NCI-H2107 (cell line): ENCODE measurements at places on chromosomes 11 and 22.

GRCh38 chr11:116498161-116498560 is 274.6 kb downstream of the BUD13 start:
- no peak for DNase-seq

- no peak for DNase-seq
Observed at GRCh38 chr11:12516387-12517105, 139.2 kb downstream of the PARVA start.

- no peak for DNase-seq
Observed at GRCh38 chr11:46363455-46364005, 16.3 kb downstream of the DGKZ start.

DNA sequence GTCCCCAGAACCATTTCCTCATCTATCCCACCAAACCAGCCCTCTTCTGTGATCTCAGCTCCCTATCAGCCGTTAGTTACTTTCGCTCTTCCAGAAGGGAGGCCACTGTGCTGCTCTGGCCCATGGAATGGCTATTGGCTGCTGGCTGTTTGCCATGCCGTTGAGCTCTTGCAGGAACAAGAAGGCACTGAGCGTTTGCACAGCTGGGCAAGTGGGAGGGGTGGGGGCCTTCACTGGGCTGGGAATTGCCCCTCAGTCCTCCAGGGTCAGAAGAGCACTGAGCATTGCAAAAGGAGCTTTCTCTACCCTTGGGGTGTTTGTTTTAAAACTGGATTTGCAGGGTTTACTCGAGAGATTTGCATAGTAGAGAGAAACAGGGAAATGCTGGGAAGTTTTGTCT is 129.0 kb upstream of the PARVA start:
- no peak for DNase-seq

- DNase-seq, result no peak
Observed at GRCh38 chr11:12717851-12718291, 43.6 kb downstream of the TEAD1 start.

DNA sequence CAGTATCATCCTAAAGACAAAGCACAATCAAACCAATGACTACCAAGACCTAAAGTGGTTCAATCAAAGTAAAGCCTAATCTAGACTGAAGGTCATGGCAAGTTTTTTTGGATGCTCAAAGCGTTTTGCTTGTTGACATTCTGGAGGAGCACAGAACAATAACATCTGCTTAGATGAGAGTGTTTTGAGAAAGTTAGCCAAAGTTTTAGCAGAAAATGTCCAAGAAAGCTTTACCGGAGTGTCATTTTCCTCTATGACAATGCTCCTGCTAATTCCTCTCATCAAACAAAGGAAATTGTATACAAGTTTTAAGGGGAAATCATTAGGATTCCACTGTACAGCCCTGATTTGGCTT is 256.9 kb upstream of the FAT3 start:
- DNase-seq, result no peak

GRCh38 chr11:71078482-71078881 is 173.9 kb downstream of the SHANK2 start:
- DNase-seq, result no peak

DNA sequence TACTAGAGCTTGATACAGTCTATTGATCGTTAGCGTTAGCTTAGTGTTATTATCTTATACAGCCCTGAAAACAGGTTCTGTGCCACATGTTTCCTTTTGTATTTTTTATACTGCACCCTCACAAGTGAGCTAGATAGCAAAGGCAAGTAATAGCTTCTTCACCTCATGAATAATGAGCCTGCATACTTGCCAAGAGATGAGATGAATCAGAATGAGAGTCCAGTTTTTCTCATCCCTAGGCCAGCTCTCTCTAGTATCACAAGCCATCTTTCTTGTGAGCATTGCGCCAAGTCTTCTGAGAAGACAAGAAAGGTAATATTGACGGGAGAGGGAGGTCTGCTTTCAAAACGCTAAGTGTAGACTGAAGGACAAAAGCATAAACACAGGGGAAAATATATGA is 8.7 kb upstream of the CARD18 start:
- DNase-seq, result no peak

DNA sequence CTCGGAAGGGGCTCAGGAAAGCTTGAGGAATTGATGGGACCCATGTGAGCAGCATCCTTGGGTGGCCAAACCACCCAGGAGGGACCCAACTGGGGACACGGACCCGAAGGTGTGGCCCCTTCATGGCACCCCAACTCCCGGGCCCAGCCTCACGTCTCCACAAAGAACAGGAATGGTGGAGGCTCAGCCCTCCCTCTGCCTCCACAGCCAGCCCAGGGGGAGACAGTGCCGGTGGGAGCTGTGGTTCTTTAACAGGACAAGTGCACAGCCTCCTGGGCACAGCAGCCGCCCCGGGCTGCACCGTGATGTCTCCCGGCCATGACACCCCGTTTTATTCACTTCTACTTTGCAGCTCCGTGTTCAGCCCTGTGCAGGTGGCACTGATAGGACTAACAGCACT is 587.2 kb downstream of the BRD1 start:
- no peak for DNase-seq

- DNase-seq, result no peak
Observed at GRCh38 chr11:88106666-88107065, 68.6 kb downstream of the RAB38 start.

- DNase-seq, result no peak
Observed at GRCh38 chr11:57294225-57295131, 30.3 kb downstream of the TNKS1BP1 start.

GRCh38 chr22:21652547-21653545 is 10.7 kb downstream of the SDF2L1 start:
- DNase-seq, result no peak

GRCh38 chr11:9142732-9143131 is 51.3 kb upstream of the SCUBE2 start:
- no peak for DNase-seq

GRCh38 chr11:106904826-106905225 is 113.5 kb downstream of the GUCY1A2 start:
- DNase-seq, result no peak

DNA sequence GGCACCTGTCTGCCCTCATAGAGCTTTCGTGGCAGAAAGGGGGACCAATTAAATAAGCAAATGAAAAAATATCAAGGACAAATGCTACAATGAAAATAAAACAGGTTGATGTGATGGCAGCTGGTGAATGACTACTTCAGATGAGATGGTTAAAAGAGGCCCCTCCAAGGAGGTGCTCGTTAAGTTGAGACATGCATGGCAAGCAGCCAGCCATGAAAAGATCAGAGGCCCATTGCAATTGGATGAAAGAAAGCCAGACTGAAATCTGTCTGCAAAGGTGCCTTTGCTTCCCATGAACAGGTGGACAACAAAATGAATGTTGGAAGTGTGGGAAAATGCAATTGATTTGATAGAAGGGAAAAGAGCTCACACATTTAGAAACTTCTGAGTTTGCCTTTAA is 848 bp upstream of the TRPC6 start:
- DNase-seq, result no peak

- DNase-seq, result no peak
Observed at GRCh38 chr11:116547571-116547970, 225.2 kb downstream of the BUD13 start.

- DNase-seq, result no peak
Observed at GRCh38 chr22:33014621-33015020, 43.6 kb downstream of the SYN3 start.

DNA sequence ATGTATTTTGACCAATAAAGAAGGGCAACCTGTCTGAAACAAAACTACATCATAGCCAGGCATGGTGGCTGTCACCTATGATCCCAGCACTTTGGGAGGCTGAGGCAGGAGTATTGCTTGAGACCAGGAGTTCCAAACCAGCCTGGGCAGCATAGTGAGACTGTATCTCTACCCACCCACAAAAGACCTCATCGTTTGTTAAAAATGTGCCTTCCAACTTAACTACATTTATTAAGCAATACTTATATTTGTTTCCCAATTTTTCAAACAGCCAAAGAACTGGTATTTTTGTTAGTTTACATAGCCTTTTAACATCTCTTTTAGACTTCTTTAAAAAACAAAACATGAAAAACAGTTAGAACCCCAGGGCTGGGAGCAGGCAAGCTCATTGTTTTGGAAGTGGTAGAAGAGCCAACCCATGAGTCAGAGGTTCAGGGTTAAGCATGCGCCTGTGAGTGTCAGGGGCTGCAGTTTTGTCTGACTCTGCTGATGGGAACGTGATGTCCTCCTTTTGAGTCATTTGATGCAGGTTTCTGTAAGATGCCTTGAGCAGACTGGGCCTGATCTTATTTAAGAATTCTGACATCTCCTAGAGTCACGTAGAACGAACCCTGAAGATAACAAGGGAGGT is 53.9 kb upstream of the CRTAM start:
- no peak for DNase-seq

- no peak for DNase-seq
Observed at GRCh38 chr22:25760848-25761595, 19.0 kb downstream of the MYO18B start.

GRCh38 chr22:46575911-46576555 is 38.6 kb upstream of the CELSR1 start:
- DNase-seq, result no peak

GRCh38 chr11:100863080-100863581 is 176.0 kb downstream of the ARHGAP42 start:
- DNase-seq, result no peak

GRCh38 chr11:65574811-65575567 is 864 bp upstream of the EHBP1L1 start:
- DNase-seq, result no peak

DNA sequence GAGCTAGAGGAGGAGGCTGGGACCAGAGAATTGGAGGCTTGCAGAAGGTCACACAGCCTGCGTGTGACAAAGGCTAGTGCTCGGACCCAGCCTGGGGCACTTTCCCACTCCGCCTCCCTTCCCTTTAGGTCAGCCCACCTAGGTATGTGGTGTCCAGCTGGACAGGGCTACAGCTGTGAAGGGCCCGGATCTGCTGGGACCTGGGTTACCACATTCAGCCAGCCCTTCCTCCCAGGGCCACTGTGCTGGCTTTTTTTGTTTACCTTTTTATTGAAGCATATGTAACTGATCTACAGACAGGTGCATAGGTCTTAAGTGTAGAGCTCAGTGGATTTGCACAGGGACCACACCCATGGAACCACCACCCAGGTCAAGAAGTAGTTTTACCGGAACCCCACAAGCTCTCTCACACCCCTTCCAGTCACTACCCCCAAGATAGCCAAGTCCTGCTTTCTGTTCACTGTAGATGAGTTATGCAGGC is 8.7 kb downstream of the CAPN5 start:
- DNase-seq, result no peak

DNA sequence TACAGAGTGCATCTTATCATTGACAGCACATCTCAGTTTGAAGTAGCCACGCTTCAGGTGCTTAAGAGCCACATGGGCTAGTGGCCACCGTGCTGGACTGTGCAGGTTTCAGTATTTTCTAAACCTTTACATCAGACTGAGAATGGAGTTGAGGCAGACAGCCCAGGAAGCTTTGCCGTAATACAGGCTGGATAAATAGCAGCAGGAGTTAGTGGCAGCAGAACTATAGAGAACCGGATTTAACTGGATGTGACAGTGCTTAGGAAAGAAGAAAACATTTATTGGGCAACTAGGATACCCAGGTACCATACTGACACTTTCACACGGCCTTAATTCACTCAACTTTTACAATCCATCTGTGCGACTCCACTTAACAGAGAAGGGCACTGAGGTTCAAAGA is 145.5 kb downstream of the LARGE1 start:
- no peak for DNase-seq

DNA sequence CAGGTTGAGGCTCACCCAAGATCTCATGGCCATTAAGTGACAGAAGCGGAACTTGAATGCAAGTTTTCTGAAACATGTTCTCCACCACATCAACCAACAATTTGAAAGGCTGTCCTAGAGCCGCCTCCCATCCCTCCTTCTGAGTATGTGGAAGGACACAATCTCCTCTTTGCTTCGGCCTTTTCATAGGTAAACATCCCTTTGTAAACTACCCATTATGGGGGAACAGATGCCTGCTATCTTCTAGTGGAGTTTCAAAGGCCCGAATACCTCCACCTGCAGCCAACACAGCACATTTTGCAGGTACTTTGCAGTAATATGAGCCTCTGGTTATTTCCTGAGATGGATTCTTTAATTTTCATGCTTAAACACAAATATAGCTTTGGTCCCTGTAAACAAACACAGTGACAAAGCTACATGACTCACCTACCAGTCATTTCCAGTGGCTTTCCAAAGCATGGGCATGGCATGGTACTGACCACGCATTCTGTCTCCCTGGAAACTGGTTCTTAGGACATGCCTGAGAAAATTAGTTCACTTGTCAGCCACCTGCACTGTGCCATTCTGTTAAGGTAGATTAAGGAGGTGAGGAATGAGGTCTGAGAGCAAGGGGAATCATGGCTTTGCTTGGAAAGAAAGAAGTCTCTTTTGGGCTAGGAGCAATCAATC is 60.2 kb downstream of the EHF start:
- no peak for DNase-seq

- no peak for DNase-seq
Observed at GRCh38 chr11:118998388-118998717, 415 bp downstream of the CENATAC start.

DNA sequence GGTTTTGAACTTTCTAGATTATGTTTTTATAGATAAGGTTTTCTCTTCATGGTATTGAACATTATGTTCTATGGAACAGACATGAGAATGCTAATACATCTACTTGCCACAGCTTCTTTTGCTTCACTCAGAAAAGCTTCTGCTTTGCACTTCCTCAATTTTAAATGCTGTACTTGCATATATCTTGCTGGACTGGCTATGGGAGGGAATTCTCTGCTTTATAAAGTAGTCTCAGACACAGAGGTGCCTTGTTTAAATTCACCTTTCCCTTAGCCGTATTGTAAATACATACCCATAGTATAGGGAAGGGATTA is 173.9 kb downstream of the DDX10 start:
- no peak for DNase-seq

DNA sequence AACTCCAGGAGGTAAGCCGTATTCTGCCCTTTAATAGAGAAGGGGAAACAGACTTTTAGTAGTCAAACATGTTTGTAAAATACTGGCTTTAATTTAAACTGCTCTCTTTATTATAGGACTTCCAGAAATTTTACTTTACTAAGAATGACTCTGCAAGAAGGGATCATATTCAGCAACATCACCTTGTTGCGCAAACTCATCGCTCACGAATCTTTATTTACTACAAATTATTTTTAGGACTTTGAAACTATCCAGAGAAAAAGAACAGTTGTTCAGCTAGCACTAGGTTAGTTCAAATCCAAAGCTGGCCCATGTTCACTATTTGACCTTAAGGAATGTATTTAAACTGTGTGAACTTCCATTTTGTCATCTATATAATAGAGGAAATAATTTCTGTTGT is 498.3 kb upstream of the TENM4 start:
- DNase-seq, result no peak

DNA sequence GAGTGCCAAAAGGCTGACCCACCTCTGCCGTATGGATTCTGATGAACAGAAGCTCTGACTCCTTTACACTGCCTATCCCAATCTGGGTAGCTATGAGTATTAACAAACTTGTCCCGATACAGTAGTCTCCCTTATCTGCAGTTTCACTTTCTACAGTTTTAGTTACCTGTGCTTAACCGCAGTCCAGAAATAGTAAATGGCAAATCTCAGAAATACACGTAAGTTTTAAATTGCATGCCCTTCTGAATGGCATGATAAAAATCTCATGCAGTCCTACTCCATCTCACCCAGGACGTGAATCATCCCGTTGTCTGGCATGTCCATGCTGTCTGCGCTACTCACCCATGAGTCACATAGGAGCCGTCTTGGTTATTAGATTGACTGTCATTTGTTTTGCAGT is 68.8 kb downstream of the SNX19 start:
- no peak for DNase-seq

GRCh38 chr11:117595440-117595839 is 201.6 kb downstream of the DSCAML1 start:
- no peak for DNase-seq
